ENCODE measurements at places on chromosomes 5 and 9.
A peak's percentile ranks its signal among the peaks of the same experiment; 100 is the strongest.

- DNase-seq: no peak
These were observed 793.7 kb downstream of the BRINP1 start for GRCh38 chr9:118575341-118576070.

- DNase-seq: no peak
These were observed 1.8 kb downstream of the FEM1C start for GRCh38 chr5:115542651-115543364.

- no peak for DNase-seq
These were observed 145.1 kb upstream of the ADAMTS16 start for GRCh38 chr5:4995014-4995413.

DNA sequence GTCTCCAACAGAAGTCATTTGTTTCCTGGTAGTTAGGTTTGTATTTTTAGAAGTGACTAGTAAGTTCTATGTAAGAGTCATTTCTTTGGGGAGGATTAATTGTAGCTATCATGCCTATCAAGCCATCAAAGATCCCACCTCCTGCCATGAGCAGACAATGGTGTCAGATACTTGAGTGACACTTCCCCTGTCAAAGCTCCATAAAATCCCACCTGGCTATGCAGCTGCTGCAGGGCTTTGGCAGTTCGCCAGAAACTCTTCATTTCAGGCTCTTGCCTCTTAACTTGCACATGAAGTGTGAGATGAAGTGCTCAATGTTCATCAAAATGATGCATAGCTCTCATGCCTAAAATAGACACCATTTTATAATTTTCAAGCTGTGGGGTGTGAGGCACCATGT is 312.1 kb downstream of the CDH12 start:
- no peak for DNase-seq

- DNase-seq: no peak
These were observed 102.4 kb downstream of the CAMK4 start for GRCh38 chr5:111326551-111326950.

DNA sequence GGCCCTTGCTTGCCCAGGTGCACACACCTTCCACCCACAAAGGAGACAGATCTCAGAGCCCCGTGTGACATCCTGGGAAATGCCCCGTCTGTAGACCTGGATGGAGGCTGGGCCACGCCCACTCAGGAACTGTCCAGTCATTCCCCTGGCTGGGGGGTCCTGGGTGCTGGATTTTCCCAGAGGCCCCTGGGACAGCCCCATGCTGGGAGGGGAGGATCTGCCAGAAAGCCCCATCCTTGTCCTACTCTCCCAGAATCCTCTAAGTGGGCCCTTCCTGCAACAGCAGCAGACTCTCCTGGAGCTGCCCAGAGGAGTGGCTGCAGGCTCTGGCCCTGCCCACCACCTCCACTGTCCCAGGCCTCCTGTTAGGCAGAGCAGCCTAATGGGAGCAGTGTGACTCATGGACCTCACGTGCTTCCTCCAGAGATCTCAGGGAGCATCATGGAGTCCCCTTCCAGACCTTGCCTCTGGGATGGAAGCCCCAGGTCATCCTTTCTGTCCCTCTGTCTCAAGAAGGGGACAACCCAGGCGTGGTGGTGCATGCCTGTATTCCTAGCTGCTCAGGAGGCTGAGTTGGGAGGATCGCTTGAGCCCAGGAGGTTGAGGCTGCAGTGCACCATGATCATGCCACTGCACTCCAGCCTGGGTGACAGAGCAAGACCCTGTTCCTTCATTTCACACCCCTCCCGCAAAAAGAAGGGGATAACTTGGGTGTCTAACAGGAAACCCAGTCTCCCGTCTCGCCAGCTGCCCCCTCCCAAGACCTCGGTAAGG is 51.7 kb downstream of the JADE2 start:
- DNase-seq: peak; percentile 48

- no peak for DNase-seq
These were observed 55.9 kb downstream of the TMC1 start for GRCh38 chr9:72577212-72577753.

- DNase-seq: peak; percentile 96
These were observed 54.3 kb downstream of the PTCH1 start for GRCh38 chr9:95462249-95463147.

GRCh38 chr9:98673681-98674080 is 35.1 kb downstream of the GABBR2 start:
- DNase-seq: no peak

- no peak for DNase-seq
These were observed 1.9 kb upstream of the ERBIN start for GRCh38 chr5:65924366-65925043.

GRCh38 chr5:66929281-66929680 is 267.3 kb downstream of the CD180 start:
- no peak for DNase-seq

DNA sequence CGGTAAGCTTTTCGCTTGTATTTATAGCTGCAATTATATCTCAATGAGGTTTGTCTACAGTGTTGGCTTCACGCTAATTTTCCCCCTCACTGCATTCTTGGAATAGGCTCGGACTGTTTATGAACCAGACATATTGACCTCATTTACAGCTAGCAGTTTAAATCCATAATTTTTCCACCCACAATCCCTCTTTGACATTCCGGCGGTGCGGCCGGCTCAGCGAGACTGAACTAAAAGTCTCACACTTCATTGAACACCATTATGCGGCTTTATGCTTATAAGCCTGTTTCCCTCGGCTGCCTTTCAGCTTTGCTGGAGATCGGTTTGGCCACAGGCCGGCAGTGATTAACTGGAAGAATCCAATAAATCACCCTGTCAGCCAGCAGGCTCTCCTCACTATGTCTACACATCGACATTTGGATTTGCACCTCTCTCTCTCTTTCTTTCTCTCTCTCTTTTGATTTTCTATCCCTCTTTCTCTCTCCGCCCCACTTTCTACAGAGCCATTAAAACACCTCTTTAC is 315.0 kb upstream of the TLE4 start:
- no peak for DNase-seq

GRCh38 chr5:116365006-116365496 is 209.6 kb downstream of the SEMA6A start:
- no peak for DNase-seq

- DNase-seq: no peak
These were observed 4.7 kb upstream of the TMEM210 start for GRCh38 chr9:137176302-137177182.

GRCh38 chr5:10685115-10685521 is 75.9 kb downstream of the DAP start:
- DNase-seq: no peak

GRCh38 chr5:144369006-144369405 is 198.3 kb downstream of the KCTD16 start:
- no peak for DNase-seq

- DNase-seq: no peak
These were observed 72.4 kb upstream of the TLX3 start for GRCh38 chr5:171236651-171237050.

GRCh38 chr9:27142299-27142930 is 33.4 kb downstream of the TEK start:
- no peak for DNase-seq

- no peak for DNase-seq
These were observed 987 bp downstream of the FBXW5 start for GRCh38 chr9:136943291-136944211.

- no peak for DNase-seq
These were observed 17.5 kb upstream of the F2RL1 start for GRCh38 chr5:76801159-76801802.

DNA sequence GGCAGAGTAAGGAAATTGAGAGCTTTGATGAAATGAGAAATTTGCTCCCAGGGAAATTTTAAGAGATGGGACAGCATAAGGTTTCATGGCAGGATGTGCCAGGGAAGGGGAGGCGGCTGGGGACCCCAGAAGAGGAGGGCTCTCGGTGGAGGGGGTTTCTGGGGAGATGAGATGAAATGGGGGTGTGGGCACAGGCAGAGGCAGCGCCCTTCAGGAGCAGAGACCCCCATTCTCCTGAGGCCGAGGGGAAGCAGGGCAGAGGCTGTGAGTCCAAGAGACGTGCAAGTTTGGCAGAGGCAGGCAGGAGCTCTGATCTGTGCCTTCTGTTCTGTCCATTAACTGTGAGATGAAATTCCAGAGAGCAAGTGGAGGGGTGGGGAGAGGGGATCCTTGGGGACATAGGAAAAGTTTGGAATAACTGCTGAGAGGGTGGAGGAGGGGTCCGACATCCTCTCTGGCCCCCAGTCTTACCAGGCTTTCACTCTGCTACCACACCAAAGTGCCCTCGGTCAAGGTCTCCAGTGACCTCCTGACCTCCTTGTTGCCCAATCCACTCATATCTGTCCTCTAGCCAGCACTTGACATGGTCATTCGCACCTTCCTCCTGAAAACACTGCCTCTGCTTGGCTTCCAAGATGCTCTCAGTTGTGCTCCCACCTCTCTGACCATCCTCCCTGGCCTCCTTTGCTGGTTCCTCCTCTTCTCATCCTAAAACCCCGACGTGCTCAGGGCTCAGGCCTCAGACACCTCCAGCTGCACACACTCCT is 108.1 kb upstream of the MVB12B start:
- no peak for DNase-seq

- no peak for DNase-seq
These were observed 75.0 kb upstream of the TRIO start for GRCh38 chr5:14068136-14068535.

Measured in SJSA1 (cell line).